Activated CD4-positive, alpha-beta T cell treated with anti-CD3 and anti-CD28 coated beads, Interleukin-10, Interleukin-2, amounts not matched to agents 100 ng/mL and 50 ng/mL, durations not matched to agents 16 hours and 8 hours (primary cell): ENCODE measurements at places on chromosomes 13 and 19.

DNA sequence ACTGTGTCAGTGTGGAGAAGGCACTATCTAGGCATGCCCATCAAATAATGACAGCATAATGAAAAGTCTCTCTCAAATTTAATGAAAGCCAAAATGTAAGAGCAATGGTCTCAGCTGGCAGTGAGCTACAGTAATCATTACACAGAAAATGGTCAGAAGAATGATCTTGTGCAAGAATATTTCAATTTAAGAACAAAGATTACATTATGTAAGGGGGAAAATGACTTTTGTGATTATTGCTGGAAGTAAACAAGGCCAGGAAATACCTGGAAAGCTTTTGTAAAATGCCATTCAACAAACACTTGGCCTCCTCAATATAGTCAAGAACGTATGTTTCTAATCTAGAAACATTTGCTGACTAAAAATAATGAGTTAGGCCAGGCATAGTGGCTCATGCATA is 89.1 kb downstream of the CAB39L start:
- DNase-seq = no peak

GRCh38 chr13:103546271-103546670 is 480.1 kb upstream of the SLC10A2 start:
- no peak for DNase-seq

GRCh38 chr19:39814595-39814994 is 19.4 kb downstream of the DYRK1B start:
- DNase-seq = no peak

GRCh38 chr19:27774337-27774736 is 1438.6 kb downstream of the UQCRFS1 start:
- DNase-seq = no peak
